ENCODE measurements at places on chromosomes 4 and X. TPM values are rescaled to one million over a fixed set of nuclear protein-coding genes. Genes with fewer than 3 reads are reported as not detected.
A peak's percentile ranks its signal among the peaks of the same experiment; 100 is the strongest.

NPFFR2 gene
- total RNA-seq = 0.27 TPM

- no peak for DNase-seq
Measured at GRCh38 chr4:6033381-6033780, 15.2 kb upstream of the C4orf50 start.

- no peak for DNase-seq
Measured at GRCh38 chrX:123847056-123847455, 12.8 kb upstream of the XIAP start.

DNA sequence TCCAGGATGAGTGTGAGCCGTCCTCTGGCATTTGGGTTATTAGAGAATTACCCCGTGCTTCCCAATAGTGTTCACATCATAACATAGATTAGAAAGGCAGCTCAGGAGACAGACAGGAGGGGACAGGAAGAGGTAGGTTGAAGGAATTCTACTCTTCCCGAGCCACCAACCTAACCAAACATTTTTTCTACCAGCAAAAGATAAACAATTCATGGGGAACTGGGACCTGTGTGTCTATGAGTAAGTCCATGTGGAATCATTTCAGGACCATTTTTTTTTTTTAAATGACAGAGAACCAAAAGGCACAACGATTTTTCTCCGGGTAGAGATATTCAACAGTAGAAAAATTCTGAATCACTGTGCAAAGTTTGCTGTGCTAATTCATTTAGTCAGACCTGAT, 174.2 kb upstream of the ETNPPL start:
- DNase-seq = no peak

DNA sequence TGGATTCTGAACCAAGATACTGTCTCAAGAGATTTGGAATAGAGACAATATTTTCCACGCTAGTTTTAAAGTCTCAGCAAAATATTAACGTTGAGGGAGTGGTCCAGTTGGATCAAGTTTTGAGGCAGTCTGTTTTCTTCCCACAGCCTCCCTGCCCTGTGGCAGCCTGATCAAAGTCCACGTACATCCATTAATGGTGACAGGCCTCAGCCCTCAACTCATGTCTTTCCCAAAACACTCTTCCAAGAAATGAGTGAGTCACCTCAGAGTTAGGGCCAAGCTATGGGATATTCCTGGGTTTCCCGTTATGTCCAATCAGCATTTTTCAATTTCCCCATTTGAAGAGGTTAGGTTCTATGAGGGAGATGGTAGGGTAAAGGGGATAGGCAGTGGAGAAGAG, 28.5 kb downstream of the EGFL6 start:
- no peak for DNase-seq

DNA sequence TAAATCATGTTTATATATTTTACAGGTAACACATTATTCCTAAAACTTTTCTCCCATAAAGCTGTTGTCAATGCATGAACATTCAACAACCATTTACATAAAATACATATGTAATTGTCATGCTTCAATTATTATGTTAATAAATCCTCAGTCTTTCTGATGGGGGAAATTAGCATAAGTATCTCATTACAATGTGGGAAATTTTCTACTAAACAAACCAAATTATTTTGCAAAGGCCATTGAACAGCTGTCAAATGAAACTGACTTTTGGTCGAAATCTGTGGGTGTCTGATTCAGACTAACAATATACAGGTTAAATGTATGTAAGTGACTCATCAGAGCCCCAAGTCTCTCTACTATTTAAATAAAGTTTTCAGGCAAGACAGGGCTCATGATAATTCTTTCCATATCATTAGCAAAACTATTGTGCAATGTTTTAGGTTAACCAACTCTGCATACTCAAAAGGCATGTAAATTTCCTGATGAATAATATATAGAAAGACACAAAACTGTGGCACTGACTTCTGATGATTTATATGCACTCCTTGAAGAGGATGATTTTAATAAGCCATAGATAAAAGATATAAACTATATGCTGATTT, 795.3 kb upstream of the AADAT start:
- no peak for DNase-seq

DNA sequence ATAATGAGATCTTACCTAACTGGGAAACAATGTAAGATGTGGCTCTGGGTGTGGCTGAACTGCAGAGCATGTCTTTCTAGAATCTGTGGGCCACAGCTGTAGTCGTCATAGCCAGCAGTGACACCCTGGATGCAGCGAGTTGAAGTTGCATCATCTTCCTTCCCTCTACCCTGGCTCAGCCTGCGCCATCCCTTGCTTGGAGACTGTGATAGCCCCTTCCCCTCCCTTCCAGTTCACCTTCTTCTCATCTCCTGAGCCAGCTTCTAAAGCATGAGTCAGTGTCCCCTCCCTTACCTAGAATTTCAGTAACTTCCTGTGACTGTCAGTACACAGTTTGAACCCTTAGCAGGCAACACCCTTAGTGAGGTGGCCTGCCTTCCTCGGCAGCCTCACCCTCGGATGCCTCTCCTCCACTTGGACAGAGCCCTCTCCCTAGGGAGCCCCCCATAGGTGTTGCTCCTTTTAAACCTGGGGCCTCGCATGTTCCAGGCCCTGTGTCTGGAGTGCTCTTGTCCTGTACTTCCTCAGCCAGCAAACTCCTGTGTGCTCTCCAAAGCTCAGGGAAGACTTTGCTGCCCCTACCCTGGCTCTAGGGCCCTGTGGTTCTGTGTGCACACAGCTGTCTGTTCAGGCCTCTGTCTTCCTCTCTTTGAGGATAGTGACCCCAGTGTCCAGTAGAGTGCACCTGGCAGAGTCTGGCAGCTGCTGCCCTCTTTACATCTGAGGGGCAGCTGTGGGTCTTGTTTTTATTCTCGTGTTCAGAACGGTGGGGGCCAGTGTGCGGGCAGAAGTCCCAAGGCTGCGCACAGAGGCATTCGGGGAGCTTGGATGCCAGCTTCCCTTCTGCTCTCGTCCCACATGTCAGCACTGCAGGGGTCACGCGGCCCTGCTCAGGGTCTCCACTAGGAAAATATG, 43.7 kb upstream of the TADA2B start:
- DNase-seq = peak; percentile 30

GAGE12E gene
- total RNA-seq = not detected

GRCh38 chrX:107766470-107767150, 9.0 kb downstream of the TSC22D3 start:
- no peak for DNase-seq

GC gene
- 1.3 TPM for total RNA-seq

DNA sequence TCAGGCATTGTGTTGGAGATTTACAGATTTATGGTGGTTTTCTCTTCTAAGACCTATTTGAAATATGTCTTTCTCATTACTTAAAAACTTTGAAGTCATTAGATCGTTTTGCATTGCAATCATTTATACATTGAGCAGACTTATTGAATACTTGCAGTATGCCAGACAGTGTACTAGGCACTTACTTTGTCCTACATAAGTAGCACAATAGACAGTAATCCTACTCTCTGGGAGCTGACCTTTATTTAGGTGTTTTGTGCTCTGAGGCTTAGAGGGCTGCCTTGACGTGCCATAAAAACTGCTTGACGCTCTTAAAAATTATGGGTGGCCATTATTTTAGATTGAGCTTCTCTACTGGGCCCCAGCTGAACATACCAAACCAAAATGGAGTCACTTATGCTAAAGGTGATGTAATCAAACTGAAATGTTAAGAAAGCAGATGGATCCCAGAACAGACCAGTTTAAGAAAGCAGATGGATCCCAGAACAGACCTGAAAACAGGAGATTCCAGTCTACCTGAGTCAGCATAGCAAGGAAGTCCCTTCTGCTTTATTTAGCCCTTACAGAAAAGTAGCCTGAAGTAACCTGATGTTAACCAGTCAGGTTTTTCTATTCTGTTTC, 42.4 kb downstream of the PTTG2 start:
- no peak for DNase-seq

LETM1 gene
- total RNA-seq = 109 TPM

DNA sequence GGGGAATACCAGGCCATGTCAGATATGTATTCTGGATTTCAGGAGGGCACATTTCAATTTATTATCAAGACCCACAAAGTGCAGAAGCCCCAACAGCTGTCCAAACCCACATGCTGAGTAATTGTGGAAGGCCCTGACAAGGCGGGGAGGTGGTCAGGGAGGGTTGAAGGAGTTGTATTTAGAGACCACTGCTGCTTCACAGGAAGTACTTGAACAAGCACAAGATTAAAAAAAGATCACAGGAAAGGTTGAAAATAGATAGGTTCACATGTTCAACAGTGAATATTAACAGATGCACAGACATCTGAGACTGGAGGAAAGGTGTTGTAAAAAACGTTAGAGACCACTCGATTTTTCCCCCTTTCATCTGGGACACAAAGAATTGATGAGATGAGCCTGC, 17.9 kb downstream of the ATP8A1 start:
- DNase-seq = no peak

- no peak for DNase-seq
Measured at GRCh38 chrX:44157858-44158257, 184.7 kb upstream of the NDP start.

ADH1C gene
- 0.40 TPM for total RNA-seq

FAM241A gene
- 5.0 TPM for total RNA-seq

FSTL5 gene
- total RNA-seq = 0.36 TPM

DNA sequence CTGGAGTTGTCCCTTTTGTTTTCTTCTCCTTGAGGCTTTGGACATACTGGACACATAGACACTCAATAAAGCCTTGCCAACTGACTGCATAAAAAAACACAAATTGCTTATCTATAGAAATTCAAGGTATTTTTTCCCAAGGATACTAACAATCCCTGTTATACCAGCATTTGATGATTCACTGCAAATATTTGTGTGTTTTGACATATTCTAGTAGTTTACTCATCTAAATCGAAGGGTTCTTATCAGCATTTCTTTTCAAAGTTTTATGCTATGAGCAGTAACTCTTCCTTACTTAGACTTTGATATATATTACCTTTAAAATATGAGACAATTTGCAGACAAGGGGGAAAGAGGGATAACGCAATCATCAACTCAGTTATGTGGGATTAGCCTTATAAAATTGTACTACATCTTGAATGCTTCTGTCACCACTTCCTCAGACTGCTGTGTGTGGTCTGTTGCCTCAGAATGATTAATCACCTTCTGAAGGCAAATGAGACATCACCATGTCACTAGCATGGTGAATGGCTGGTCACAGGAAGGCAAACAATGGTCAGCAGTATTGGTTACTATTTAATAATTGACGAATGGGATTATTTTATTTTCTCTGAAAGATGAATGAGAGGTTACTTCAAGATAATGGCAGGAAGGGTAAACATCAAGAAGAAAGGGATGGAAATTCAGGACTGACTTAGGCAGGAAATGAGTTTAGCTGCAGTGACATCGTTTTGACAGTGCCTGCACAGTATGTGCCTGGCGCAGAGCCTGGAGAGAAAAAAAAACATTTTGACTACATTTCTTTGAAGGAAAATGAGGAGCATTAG, 544.3 kb upstream of the CNKSR2 start:
- DNase-seq = no peak

DNA sequence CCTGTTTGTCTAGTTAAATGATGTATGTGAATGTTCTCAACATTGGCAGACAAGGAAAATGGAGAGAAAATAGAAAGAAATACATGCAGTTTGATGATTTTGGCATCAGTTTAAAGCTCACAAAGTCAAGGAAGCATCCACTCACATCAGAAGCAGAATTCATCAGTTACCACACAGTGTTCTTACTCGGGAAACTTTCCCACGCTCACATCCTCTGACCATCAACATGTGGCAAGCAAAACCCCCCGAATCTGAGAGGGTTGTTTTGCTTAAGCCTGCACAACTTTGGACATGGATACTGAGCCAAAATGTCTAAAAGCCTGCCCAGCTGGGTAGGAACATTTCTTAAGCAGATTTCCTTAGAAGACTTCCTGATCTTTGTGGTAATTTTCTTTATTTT, 407.6 kb downstream of the ANKRD50 start:
- no peak for DNase-seq

CXXC4 gene
- total RNA-seq = not detected

- no peak for DNase-seq
Measured at GRCh38 chr4:78726546-78726945, 49.6 kb upstream of the BMP2K start.

SMIM10L2A gene
- 0.18 TPM for total RNA-seq

RAB40A gene
- total RNA-seq = not detected

DNA sequence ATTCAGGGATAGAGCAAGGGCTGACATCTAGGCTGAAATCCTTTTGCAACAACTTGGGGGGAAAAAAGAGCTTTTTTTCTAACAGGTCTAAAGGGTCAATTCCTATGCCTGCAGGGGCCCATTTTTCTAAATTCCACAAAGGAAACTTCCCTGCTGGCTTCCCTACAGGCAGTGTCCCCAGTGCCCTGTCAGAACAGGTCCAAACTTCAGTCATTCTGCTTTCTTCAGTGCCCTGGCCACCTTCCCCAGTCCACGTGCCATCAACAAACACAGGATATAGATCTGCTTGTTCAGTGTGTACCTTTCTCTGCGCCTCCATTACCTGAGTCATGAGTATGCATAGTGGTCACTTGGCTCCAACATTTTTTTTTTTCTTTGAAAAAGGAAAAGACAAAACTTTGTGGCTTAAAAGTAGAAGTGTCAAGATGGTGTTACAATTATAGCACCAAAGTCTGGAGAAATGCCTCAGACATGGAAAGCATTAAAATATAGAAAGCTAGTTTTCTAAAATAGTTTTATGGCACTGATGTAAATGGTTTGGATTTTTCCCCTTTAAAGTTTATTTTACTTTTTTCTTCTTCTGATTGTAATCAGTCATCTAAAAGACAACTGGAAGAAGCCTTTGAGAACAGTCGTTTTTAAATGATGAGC, 84.0 kb upstream of the JADE1 start:
- no peak for DNase-seq

- no peak for DNase-seq
Measured at GRCh38 chr4:5517372-5517771, 191.0 kb downstream of the EVC2 start.
